ENCODE measurements at places on chromosomes 13 and 19.

DNA sequence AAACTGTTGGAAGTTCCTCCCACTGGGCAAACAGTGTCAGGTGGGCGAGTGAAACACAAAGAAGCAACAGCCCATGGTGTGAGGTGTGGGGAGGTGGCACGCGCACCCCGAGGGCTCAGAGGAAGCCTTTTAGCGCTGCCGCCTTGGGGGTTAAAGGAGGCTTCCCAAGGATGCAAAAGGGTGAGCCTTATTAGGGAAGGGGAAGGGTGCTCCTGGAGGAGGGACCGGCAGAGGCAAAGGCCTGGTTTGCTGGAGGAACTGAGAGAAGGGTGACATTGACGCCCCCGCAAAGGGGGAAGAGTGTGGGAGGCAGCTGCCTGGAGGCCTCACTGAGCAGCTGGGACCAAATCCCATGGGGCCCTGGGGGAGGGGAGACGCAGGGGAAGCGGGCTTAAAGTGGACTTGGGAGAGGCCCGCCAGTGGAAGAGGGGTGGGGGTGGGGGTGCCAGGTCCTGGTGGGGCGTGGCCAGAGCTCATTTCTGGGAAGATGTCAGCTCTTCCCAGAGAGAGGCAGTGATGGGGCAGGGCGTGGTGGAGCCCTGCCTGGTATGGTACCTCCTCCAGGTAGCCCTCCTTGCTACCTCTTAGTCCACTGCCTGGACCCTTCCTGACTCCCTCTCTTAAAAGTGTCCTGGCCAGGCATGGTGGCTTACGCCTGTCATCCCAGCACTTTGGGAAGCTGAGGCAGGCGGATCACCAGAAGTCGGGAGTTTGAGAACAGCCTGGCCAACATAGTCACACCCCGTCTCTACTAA, 12.0 kb upstream of the FCHO1 start:
- no peak for DNase-seq

GRCh38 chr19:15161028-15161984, 39.5 kb downstream of the NOTCH3 start:
- no peak for DNase-seq

DNA sequence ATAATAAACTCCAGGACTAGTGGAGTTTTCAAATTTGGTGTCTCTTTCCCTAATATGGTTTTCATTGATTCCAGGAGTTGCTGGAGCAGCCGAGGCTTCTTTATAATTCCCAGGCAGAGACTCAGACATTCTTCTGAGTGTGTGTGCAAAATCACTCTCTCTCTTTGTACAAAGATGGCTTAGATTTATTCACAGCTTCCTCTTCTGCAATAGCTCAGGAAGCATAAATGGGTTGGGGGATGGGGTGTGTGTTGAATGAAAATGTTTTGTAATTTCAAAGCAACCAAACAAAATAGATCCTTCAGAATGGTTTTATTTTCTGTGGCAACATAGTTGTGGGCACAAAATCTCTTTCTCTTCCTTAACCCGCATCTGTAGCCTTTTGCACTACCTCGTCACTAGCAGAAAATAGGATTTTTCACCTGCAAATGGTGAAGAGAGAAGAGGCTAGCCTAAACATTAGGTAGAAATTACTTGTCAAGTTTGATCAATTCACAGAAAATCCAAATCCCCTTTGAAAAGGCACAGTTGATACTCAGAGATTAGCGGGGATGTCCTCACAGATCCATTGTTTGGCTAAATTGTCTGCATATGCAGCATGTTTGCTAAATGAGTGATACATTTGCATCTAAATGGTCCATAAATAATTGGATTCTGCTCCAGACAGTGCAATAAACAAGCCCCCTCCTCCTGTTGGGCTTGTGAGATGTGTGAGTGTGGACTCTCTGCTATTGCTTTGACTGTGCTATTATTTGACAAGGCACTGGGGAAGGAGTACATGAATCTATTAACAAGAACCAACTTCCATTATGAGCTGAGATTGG, 66.7 kb downstream of the CBY2 start:
- DNase-seq: no peak

DNA sequence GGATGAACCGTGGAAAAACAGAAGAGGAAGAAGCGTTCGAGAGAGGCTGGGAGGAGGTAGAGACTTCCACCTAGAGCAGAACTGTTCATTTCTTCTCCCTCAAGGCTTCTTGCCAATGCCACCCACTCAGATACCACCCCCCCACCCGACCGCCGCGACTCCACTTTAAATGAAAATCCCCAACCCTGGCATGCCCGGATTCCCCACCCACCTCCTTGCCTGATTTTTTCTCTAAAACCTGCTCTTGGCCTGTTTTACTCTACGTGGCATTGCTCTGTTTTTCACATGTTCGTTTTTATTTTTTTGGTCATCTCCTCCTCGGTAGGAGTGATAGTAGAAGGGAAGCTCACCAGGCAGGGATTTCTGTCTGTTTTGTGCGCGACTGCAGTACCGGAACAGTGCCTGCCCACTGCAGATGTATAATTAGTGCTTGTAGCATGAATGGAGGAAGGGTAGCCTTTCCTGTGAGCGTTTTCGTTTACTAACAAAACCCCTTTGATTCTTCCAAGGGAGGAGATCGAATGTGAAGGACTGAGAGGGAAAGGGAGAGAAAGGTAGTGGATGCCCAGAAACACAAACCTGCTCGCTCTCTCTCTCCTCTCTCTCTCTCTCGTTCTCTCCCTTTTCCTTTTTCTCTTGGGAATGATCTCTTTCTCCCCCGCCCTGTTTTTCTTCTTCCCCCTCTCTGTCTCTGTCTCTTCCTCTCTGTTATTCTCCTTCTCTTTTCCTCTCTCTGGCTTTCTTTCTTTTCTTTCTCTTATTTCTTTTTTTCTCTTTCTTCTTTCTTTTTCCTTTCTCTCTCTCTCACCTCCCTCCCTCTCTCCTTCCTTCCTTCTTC, 2.2 kb downstream of the CD70 start:
- no peak for DNase-seq

DNA sequence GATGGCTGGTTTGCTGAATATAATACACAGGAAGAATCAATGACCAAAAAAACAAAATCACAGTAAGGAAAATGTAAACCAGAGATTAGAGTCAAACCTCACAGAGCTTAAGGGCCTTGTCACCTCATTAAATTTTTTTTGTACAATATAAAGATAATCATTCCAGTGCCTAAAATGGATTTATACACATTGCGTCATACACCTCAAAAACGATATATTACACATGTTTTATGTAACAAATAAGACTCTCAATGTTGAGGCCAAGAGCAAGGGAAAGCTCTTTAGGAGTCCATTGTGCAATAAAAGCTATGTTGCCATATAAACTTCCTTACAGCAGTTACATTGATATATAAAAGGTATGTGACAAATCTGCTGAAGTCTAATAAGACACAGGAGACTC, 856.7 kb upstream of the SLITRK1 start:
- DNase-seq: no peak

- no peak for DNase-seq
Observed at GRCh38 chr13:97279913-97280312, 57.8 kb downstream of the MBNL2 start.

DNA sequence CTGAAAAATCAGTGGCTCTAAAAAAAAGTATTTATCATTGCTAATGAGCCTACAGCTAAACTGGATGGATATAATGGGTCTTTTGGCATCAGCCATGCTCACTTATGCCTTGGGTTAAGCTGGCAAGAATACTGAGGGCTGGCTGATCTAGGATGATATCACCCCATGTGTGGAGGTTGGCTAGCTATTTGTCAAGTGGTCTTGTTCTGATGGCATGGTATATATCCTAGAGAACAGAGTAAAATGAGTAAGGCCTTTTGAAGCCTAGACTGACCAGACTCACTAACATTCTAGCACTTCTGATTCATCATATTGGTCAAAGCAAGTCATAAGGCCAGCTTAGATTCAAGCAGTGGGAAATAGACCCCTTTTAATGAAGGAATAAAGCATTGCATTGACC, 383.0 kb downstream of the SLITRK1 start:
- no peak for DNase-seq

DNA sequence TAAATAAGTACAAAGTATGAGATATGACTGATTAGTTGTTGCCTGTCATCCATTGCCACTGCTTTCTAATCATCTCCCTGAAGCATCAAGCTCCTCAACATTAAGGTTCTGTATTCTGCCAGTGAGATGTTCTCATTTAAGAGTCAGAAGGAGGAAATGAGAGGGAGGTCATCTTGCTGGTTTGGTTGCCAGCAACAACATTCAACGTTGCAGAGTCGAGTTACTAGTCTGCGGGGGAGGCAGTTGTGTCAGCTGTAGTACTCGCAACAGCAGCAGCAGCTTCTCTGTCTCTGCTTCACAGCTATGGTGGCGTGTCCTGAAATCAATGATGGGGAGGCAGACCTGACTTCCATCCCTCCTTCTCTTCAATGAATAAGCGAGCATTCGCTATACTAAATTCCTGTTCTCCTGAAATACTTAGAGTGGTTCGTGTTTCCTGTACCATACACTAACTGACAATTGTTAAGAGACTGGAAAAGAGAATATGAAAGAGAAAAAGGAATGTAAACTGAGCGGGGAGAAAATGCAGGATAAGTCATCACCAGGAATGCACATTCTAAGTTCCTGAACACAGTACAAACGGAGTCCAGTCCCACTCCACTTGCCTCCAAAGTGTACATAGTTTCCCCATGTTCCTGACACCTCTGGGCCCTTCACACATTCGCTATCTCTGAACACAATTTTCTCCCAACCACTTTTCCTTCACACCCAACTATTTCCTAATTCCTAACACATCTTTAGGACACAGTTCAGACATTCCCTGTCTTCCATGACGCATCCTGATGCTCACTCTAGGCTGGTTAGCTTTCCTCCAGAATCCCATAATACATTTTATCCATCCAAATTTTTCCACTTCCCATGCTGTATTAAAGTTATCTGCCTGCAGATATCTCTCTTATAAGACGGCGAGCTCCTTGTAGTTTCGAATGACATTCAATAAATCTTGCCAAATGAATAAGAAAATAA, 263.0 kb downstream of the KLF12 start:
- DNase-seq: peak; percentile 59

DNA sequence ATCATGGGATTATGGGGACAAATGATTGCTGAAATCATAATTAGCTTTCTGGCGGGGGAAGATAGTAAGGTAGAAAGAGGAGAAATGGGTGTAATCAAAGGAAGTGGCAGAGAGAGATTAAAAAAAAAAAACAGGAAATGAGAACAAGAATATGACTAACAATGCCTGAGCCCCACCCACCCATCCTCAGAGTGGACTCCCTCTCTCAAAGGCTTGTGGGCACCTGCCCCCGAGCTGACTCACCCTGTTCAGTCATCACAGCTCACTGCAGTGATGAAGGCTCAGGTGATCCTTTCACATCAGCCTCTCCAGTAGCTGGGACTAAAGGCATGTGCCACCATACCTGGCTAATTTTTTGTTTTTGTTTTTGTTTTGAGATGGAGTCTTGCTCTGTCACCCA, 26.4 kb upstream of the TPT1 start:
- peak; percentile 60 for DNase-seq

DNA sequence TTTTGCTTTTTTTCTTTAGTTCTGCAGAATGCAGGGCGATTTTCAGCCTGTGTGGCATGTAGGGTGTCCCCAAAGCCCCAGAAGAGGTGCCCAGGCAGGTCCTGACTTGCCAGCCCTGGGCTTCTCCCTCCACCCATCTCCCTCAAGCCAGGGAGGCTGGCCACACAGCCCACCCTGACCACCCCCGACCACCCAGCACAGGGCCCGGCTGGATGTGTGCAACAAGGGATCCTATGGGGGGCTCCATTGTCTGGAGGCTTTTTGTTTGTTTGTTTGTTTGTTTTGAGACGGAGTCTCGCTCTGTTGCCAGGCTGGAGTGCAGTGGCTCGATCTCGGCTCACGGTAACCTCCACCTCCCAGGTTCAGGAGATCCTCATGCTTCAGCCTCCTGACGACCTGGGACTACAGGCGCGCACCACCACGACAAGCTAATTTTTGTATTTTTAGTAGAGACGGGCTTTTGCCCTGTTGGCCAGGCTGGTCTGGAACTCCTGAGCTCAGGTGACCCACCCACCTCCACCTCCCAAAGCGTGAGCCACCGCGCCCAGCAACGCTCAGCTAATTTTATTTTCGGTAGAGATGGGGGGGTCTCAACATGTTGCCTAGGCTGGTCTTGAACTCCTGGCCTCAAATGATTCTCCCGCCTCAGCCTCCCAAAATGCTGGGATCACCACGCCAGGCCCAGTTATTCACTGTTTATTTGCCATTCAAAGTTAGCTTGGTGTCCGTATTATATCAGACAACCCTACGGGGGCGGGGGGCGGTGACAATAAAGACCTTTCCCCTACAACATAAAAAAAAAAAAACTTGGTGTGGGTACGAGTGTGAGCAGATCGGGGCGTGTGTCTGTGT, 7.8 kb upstream of the MKNK2 start:
- DNase-seq: no peak

DNA sequence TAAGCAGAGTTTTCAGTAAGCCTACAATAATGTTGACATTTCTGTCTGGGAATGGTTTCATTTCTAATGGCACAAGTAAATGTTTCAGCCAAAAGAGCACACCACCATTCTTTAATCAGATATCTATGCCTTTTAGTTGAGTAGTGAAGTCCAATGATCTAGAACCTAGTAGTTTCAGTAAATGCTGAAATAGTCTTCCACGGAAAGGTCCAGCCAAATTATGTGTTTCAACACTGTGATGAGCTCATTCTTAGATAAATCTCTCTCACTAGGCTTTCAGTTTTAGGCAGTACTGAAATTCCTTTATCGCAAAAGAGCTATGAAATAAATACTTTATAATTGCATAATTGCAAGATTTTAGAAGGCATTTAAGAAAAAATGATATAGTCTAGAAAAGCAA, 816.8 kb upstream of the PCDH9 start:
- no peak for DNase-seq

- DNase-seq: no peak
Observed at GRCh38 chr19:1383017-1383311, 743 bp upstream of the NDUFS7 start.

GRCh38 chr19:21202865-21203494, 61.1 kb downstream of the ZNF431 start:
- peak; percentile 10 for DNase-seq

GRCh38 chr19:33819880-33820781, 23.5 kb downstream of the KCTD15 start:
- DNase-seq: no peak

DNA sequence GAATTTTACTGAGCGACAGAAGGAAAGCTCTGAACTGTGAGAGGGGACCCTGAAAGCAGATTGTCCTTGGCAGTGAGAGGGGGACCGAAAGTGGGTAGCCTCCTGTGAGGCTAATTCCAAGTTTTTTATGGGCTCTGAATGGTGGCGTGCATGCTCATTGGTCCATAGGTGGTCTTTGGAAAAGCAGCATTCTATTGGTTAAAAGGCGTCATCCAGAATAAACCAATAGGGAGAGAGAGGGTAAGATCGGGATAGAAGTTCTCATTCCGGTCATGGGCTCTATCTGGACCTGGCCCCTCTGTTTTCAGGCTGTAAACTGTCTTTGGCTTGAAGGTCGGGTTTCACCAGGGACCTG, 539.8 kb upstream of the PCDH9 start:
- no peak for DNase-seq

All from AG09309 (cell line).